ENCODE measurements at places on chromosomes 6 and 20.
A peak's percentile ranks its signal among the peaks of the same experiment; 100 is the strongest.

- no peak for DNase-seq
Measured at GRCh38 chr6:166556336-166556735, 30.1 kb downstream of the RAMACL start.

GRCh38 chr6:36336779-36337241 is at the start of gene BNIP5:
Gene BNIP5, minus strand, starts transcription at chr6:36336888. Its CDS starts 6,198 bp downstream, at chr6:36330690.
- peak; percentile 14 for DNase-seq

- DNase-seq = no peak
Measured at GRCh38 chr6:88561034-88561953, 395.1 kb upstream of the CNR1 start.

GRCh38 chr6:110352563-110353262 is 5.4 kb downstream of the METTL24 start:
- DNase-seq = no peak

DNA sequence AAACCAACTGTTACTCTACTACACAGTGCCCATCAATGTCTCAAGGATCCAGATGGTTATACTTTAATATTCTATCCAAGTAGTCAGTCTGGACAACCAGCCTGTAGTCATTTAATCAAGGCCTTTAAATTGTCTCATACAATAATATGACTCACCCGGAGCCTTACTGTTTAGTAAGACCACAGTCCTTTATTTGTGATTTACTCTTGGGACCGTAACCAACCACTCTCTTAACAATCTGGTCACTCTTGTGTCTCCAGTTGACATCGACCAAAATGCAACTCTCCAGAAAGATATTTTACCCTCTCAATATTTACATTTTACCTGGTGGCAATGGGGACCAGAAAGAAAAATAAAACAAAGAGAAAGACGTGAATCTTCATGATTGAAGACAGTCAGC is 14.9 kb downstream of the DEFB114 start:
- no peak for DNase-seq

DNA sequence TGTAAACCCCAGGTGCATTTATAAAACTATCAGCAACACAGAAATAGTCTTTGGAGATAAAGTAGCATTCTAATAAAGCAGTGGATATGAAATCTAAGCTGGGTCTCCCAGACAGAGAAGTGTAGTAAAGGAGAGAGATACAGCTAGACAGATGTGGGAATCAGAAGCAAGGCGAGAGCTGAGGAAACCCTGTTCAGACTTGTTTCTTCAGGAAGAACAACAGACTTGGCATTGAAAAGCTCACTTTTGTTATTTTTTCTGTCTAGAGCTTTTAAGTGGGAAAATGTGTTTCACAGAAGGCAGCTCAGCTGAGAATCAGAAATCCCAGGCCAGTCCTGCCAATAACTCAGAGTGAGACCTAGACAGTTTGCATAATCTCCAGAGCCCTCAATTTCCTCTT is 52.9 kb downstream of the SLC35B3 start:
- DNase-seq = no peak

Data from DMS53 (cell line).